ENCODE measurements at places on chromosomes 6 and 20. TPM values are rescaled to one million over a fixed set of nuclear protein-coding genes. Genes with fewer than 3 reads are reported as not detected.

- no peak for DNase-seq
Observed at GRCh38 chr6:107666084-107666980, 157.8 kb downstream of the SCML4 start.

GRCh38 chr6:11975353-11975977 is 36.6 kb upstream of the HIVEP1 start:
- no peak for DNase-seq

TUBB2B gene
- polyA plus RNA-seq, result 57.5 TPM

KIAA1755 gene
- 7.0 TPM for polyA plus RNA-seq
